ENCODE measurements at places on chromosomes 12 and 14. TPM values are rescaled to one million over a fixed set of nuclear protein-coding genes. Genes with fewer than 3 reads are reported as not detected.

The SRSF9 gene
- 193 TPM for total RNA-seq

DNA sequence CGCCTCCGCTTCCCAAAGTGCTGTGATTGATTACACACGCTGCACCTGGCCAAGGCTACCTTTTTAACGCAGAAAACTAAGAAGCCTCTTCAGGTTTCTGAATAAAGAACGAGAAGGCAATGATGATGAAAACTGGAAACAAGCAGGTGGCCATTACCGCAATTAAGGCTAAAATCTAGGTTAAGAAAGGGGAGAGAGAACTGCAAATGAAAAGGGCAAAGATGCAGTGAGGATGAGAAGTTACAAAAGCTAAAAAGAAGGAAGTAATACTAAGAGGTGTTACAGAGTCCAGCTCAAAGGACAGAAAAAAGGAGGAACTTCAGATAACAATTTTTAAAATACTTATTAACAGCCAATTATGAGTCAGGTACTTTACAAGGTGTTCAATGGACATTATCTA, 79.7 kb downstream of the DUSP16 start:
- H3K36me3 ChIP-seq = peaks cover 49% of the 10 kb centered on the region
- no peak overlapping the region for H3K4me3 ChIP-seq
- H3K27me3 ChIP-seq = no peaks in the 10 kb centered on the region
- H3K27ac ChIP-seq = no peak overlapping the region
- no peak for DNase-seq
- no peaks in the 10 kb centered on the region for H3K4me1 ChIP-seq

The TIGAR gene
- total RNA-seq = 44.0 TPM

The EPS8 gene
- 85.3 TPM for total RNA-seq

GRCh38 chr14:39472078-39472477, 39.8 kb upstream of the FBXO33 start:
- DNase-seq = no peak
- H3K4me3 ChIP-seq = no peak overlapping the region
- no peak overlapping the region for H3K27ac ChIP-seq

- H3K27me3 ChIP-seq = peaks cover 3% of the 10 kb centered on the region
- no peak overlapping the region for H3K4me3 ChIP-seq
- H3K27ac ChIP-seq = no peak overlapping the region
Measured at GRCh38 chr12:31228811-31229792, 96.8 kb downstream of the SINHCAF start.

DNA sequence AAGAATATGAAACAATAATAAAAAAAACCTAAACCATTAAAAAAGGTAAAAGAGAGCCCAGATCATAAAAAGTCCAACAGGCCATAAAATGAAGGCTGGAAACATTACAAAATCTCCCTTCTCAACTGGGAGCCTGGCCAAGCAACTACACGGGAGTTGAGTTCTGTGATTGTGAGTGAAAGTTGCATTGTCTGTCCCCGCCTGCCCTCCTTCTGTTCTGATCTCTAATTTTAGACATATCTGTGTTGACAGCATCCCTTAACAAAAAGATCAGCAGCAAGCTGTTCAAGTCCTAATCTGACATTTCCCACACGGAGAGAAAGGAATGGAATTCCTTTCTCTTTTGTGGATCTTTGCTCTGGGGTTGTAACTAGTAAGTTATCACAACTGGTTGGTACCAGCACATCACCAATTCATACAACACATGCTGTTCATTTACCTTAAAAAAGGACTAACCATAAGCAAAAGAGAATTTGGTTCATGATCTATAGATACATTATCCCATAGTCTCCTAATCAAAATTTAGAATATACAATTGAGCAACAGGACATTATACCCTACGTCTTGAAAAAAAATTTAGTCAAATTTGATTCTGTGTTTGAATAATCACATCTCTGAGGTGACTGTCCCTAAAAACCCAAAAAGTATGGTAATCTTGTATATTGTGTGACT, 205.1 kb upstream of the GZMB start:
- no peaks in the 10 kb centered on the region for H3K27me3 ChIP-seq
- no peak overlapping the region for H3K4me3 ChIP-seq
- no peak overlapping the region for H3K27ac ChIP-seq
- no peaks in the 10 kb centered on the region for H3K4me1 ChIP-seq
- DNase-seq = no peak
- no peaks in the 10 kb centered on the region for H3K36me3 ChIP-seq

- H3K27ac ChIP-seq = peak overlapping the region; percentile 68
- peaks cover 72% of the 10 kb centered on the region for H3K4me1 ChIP-seq
- peak overlapping the region; percentile 12 for H3K4me3 ChIP-seq
- DNase-seq = no peak
Measured at GRCh38 chr12:46558677-46559076, 186.1 kb upstream of the SLC38A2 start.

The CCDC196 gene
- total RNA-seq = not detected

- H3K4me3 ChIP-seq = no peak overlapping the region
- DNase-seq = no peak
- H3K36me3 ChIP-seq = no peaks in the 10 kb centered on the region
- no peak overlapping the region for H3K27ac ChIP-seq
- no peaks in the 10 kb centered on the region for H3K4me1 ChIP-seq
Measured at GRCh38 chr12:72178871-72179270, 93.3 kb upstream of the TRHDE start.

- no peak overlapping the region for H3K4me3 ChIP-seq
- H3K27me3 ChIP-seq = peaks cover 9% of the 10 kb centered on the region
- peaks cover 7% of the 10 kb centered on the region for H3K36me3 ChIP-seq
- H3K4me1 ChIP-seq = no peaks in the 10 kb centered on the region
Measured at GRCh38 chr14:104664588-104664987, 24.8 kb upstream of the INF2 start.

DNA sequence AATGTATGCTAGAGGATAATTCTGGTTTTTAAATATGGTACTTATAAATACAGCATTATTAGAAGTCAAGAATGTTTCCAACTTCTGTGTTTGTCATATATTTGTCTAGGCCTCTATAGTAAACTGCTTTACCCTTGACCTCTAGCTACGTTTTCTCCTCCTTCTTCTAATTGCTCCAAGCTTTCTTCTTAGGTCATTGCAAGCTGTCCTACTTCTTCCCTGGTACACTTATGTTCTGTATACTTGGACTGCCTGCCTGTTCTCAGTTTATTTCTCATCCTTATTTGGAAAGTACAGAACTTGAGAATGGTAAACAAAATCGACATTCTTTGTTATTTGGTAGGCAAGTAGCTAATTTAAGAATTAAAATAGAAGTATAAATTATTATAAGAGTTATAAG, 23.9 kb upstream of the ATP2B1 start:
- H3K27me3 ChIP-seq = no peaks in the 10 kb centered on the region
- H3K4me3 ChIP-seq = no peak overlapping the region
- peak overlapping the region; percentile 93 for H3K27ac ChIP-seq
- peaks cover 36% of the 10 kb centered on the region for H3K4me1 ChIP-seq
- DNase-seq = no peak
